Colonic mucosa (tissue), 4 donors: ENCODE measurements at places on chromosomes 11 and 22. TPM values are rescaled to one million over a fixed set of nuclear protein-coding genes. Genes with fewer than 3 reads are reported as not detected.

- DNase-seq = no peak
These were observed 6.8 kb upstream of the CHKA start for GRCh38 chr11:68127714-68128681.

DNA sequence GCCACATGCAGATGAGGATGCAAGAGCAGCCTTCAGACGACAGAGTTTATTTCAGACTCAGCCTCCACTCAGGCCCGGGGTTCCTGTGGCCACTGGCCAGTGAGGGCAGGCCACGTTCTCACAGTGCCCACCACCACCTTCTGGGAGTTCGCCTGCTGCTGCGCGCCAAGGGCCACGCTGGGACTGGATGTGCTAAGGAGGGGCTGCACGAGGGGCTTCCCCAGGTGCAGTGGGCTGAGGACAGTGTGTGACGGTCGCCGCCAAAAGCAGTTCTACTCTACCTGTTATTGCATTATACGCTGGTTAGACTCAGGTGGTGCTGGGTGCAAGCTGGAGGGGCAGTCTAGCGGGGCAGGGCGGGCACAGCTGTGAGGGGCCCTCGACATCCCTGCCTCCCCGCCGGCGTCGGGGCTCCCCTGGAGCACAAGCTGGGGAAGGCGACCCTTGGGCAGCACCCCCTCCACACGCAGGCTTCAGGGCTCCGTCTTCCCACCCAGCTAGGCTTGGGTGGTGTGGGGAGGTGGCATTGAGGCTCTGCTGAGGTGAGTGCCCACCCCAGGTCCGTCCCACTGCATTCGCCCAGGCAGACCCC is 2.7 kb downstream of the CEND1 start:
- no peak for DNase-seq

Gene OR52L1
- not detected for total RNA-seq

Gene PPP6R3
- total RNA-seq = 103 TPM

Gene WT1
- not detected for total RNA-seq
